Activated B cell treated with CpG ODN at 0.5 μM for 24 hours (primary cell): ENCODE measurements at places on chromosomes 3 and 15.

- no peak for DNase-seq
Observed at GRCh38 chr3:189132231-189132671, 39.5 kb upstream of the TPRG1 start.

- no peak for DNase-seq
Observed at GRCh38 chr15:63339006-63339766, 42.5 kb downstream of the CA12 start.

- no peak for DNase-seq
Observed at GRCh38 chr3:4984511-4984864, 5.3 kb downstream of the BHLHE40 start.

DNA sequence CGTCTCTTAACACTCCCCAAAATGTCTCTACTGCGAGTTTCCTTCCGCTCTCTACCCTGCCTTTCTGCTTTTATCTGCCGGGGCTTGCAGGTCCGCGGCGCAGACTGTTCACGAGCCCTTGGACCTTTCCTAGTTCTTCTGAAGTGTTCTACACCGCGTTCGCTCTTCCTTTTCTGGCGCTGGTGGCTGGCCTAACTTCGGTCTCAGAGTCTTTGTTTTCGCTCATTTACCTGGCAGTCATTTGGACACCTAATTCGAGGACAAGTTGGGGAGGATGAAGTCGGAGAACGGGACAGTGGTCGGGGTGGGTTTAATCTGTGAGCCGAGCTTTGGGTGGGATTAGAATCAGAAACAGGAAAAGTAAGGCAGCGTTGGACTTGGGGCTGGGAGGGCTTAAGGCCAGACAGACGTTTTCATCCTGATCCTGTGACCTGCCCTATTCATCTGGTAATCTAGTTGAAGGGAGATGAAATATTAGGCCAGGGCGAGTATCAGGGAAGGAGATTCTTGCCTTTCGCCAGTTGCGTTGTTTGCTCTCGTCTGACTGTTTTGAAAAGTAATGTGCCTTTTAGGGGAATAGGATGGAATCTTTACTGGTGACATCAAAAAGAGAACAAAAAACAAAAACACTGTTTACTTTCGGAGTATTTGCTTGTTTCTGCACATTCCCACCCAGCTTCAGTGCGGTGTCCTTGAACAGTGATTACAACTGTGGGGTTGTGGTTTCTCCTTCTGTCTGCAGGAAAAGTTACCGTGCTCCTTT is 1.8 kb downstream of the DIPK2A start:
- DNase-seq, result no peak

DNA sequence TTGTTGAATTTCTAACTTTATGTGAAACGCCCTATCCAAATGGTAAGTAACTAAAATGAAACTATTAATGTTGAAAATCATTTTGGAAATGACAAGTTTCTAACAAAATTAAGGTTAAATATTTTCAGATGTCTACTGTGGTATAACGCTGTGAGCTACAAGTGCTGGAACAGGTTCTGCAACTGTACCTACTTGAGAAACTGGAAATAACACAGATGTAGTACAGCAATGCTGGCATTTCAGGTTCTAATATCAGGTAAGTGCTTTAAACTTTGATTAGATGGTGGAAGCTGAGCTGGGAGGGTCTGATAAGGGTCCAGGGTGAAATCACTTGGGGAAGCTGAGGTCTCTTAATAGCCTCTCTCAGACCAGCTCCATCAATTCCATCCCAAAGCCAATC is 315.1 kb downstream of the STXBP5L start:
- no peak for DNase-seq
